ENCODE measurements at places on chromosomes 12 and 14.

- no peak for DNase-seq
Measured at GRCh38 chr14:61531465-61532122, 163.7 kb upstream of the HIF1A start.

DNA sequence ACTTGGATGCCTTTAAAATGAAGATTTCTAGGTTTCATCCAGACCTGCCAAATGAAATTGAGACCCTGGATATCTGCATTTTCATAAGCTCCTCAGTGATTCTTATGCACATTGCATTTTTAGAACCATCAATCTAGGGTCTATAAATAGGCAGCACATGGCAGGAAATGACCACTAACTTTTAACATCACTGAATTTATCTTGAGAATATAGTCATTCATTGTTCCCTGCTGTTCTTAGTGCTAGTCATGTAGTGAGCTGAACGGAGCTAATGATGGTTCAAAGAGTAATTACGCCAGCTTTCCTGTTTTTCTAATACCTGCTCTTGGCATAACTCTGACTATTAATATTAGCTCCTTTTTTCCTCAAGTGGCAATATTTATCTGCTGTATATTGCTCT lies 91.6 kb downstream of the TPH2 start:
- no peak for DNase-seq

GRCh38 chr14:36275741-36276140 lies 44.7 kb downstream of the MBIP start:
- DNase-seq: no peak

DNA sequence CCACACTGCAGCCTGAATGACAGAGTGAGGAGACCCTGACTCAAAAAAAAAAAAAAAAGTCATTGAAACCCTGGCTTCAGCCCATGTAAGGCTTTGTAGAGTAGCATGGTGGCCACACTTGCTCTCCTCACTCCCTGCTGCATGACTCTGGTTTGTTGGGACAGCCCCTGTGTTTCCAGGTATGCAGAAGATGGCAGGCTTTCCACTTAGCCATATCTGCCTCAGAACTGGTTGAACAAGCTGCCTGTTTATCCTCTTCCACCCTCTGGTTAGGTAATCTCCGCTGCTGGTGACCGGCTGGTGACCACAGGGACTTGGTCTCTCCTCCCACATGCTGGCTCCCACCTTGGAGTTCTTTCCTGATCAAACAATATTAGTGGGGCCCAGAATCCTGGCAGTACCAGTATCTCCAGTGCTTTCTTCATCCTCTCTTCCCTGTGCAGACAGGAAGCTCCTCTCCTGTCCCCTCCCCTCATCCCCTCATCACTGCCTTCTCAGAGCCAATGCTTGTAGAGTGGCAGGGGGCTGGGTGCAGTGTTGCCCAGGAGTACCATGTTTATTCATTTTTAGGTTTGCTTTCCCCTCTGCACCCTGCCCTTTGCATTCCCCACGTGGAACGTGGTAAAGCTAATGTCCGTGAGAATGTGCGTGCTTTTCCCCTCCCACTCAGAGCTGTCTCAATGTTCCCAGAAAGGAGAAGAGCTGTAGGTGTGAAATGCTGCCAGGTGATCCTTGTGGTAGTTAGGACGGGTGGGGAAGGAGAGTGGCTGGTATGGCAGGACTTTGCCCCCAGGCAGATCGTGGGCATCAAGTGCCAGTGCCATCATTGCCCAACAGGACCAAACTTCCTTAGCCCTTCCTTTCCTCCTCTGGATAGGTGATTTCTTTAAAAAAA lies 11.3 kb downstream of the ABHD12B start:
- no peak for DNase-seq

DNA sequence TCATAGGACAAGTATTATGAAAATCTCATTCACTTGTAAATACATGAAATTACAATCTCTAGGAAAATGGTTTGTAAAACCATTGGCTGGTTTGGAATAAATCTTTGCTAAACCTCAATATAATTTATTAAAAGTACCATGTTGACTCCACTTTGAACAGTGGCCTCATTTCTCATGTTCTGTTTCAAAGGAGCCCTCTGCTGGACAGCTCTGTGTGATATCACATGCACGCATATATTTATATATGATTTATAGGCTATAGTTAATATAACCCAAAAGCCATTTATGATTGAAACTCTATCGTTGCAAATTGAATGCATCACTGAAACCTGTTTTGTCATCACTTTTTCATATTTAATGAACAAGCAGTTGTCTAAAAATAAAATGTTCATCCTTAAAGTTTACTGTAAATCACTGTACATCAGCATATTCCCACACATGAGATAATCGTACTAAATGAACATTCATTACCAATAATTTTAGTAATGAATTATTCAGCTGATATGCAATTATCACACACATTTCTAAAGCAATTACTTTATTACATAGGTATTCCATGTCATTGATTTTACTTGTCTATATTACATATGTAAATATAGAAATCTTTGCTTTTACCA lies 493.8 kb downstream of the NPAS3 start:
- no peak for DNase-seq

GRCh38 chr12:69896653-69897381 lies 71.8 kb downstream of the MYRFL start:
- DNase-seq: no peak

- no peak for DNase-seq
Measured at GRCh38 chr14:97827746-97828145, 1030.6 kb downstream of the VRK1 start.

DNA sequence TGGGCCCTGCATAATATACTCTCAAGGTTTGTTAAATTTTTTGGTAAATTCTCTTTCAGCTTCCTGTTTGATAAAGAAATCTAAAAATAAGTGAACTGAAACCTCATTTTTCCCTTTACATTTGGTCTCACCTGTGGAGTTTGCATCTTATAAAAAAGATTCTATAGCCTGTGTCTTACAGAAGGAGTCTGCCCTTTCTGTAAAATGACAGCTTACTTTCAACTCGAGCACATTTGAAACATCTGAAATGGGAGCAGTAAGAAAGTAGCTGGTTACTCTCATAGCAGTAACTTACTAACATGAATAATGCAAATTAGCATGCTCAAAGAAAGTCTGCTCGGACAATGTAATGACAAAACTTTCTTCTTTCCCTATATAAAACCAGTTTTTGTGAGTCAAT lies 155.8 kb downstream of the NELL2 start:
- DNase-seq: no peak

- no peak for DNase-seq
Measured at GRCh38 chr12:17588968-17589367, 501.0 kb downstream of the RERGL start.

DNA sequence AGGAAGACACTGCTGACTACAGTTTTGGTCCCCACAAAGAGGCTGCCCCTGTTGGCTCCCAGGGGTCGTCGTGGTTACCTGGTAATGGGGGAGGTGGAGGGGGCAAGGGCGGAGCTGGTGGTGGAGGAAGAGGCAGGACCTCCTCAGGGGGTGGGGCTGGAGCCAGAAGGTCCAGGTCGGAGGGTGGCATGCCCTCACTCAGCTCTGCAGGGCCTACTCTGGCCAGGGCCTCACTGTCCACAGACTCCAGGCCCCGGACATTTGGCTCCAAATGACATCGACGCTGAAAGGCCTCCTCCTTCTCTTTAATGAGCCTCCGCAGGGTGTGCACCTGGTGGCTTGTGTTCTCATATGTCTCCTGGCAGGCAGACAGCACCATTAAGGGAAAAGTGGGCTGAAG lies 28.5 kb downstream of the PRPF40B start:
- no peak for DNase-seq

- no peak for DNase-seq
Measured at GRCh38 chr12:64203775-64204174, 18.3 kb downstream of the KICS2 start.

DNA sequence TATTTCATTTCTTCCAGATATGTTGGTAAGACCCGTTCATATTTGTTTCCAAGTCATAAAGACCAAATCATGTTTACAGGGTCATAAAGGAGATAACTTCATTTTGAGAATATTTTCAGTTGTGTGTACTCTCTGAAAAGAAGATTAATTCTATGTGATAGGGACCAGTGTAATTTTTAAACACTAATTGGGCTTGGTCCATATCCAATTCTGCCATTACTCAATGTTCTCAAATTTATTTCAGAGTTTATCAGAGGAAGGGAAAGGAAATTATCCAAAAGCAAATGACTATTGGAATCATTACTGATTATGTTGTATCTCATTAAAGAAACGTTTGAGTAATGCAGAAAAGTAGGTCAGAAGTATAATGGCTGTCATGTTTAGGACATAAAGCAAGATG lies 126.8 kb upstream of the DCN start:
- no peak for DNase-seq

DNA sequence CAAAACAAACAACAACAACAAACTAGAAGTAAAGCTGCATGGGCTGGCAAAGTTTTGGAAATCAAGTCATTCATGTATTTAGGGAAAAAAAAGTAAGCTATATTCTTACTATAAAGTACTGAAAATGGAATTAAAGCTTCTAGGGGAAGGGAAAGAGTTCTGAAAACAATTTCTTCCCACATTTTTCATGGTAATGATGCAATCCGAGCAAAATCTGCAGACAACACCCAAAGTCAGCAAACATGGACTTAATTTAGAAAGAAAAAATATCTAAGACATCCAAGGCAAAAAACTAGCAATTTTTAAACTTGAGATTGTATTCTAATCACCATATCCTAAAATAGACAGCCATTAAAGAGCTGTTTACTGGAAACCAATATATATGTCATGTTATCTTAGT lies 86.3 kb downstream of the LRP6 start:
- no peak for DNase-seq

DNA sequence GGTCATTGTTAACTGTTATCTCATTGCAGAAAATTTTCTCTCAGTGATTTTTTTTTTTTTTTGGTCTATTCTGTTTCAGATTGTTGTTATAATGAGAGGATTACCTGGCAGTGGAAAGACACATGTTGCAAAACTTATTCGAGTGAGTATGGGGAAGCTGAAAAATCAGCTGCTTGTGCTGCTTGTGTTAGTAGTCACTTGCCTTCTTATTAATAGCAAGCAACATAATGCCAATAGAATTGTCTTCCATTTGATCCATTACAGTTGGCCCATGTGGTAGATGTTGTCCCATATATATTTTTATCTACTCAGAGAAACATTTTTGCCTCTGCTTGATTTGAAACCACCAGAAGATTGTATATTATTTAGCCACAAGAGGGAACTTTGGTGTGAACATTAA lies 53.0 kb downstream of the YLPM1 start:
- no peak for DNase-seq

GRCh38 chr12:103498990-103499389 lies 3.2 kb upstream of the C12orf42 start:
- no peak for DNase-seq

DNA sequence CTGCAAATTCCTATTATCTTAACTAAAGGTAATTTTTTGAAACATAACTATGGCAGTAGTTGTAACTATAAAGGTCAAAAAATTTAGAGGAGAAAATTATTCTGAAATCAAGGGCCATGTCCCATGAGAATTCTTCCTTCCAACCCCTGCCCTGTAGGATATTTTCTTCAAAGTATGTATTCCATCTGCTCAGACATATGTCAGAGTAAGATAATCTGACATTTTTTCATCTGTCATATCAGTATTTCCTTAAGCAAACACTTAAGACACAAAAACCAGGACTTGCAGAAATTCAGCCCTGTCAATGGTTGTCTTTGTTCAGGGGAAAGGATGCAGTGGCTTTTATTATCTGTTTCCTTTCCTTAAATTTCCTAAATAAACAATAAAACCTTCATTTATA lies 36.3 kb downstream of the ACSS3 start:
- DNase-seq: no peak

GRCh38 chr12:127273626-127274025 lies 993.3 kb upstream of the TMEM132C start:
- DNase-seq: no peak

DNA sequence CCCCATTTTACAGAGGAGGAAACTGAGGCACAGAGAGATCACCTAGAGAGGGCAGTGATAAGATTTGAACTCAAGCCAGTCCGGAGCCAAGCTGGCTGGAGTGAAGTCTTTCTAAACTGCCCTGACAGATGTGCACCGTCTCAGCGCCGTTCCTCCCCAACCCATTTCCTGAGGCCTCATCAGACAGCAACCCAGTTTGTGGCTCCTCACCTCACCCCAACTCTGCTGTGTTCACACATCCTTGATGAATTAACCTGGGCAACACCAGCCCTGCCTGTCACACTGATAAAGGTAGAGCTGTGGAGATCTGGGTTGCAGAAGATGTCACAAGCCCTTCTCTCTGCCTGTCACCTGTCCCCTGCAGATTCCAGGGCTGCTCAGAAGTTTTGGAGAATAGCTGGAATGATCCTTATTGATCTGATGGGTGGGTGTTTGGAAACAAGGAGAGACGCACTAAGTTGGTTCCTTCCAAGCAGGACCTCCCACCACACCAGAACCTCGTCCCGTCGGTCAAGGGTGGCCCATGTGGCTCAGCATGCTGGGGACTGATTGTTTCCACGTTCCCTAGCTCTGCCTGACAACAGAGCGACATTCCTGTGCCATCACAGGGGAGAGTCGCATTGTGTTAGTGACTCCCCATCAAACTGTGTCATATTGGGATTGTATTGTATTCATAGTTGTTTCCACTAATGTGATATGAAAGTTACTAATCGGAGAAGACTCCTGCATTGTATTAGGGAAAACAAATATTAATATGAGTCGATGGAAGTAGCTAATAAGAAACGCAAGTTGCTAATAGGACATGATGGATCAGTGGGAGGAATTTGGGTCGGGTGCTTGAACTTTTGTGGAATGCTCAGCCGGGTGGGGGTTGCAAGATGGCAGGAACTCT lies 200.6 kb downstream of the PHETA1 start:
- DNase-seq: no peak

GRCh38 chr14:91383439-91383838 lies 34.2 kb downstream of the CCDC88C start:
- DNase-seq: no peak

DNA sequence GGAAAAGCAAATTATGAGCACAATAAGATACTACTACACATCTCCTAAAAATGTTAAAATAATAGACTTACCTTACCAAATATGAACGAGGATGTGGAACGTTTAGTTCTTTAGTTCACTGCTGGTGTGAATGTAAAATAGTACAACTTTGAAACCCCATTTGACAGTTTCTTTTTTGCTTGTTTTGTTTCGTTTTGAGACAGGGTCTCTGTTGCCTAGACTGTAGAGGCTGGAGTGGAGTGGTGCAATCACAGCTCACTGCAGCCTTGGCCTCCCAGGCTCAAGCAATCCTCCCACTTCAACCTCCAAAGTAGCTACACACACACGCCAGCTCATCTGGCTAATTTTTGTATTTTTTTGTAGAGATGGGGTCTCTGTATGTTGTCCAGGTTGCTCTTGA lies 136.4 kb upstream of the FAR2 start:
- no peak for DNase-seq

GRCh38 chr12:117533687-117534086 lies 172.3 kb upstream of the NOS1 start:
- DNase-seq: no peak

GRCh38 chr12:64446295-64446694 lies 5.6 kb upstream of the TBK1 start:
- DNase-seq: no peak
